ENCODE measurements at places on chromosomes 5 and 9. TPM values are rescaled to one million over a fixed set of nuclear protein-coding genes. Genes with fewer than 3 reads are reported as not detected.

DNA sequence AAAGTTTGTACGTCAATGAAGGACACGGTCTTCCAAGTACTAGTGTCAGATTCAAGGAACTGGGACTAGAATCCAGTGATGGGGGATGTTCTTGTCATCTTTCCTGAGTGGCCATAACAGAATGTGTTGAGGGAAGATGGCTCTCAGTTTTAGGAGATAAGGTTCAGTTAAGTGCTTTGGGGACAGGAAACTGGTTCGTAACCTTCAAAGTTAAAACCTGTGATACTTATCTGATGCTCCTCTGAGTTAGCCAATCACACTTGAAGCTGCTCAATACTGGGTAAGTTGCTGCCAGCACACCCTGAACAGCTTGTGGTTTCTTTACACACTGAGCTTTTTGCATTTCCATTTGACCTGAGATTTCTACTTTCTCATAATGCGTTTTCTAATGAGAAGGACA is 64.4 kb downstream of the PIK3R1 start:
- no peak for DNase-seq

DNA sequence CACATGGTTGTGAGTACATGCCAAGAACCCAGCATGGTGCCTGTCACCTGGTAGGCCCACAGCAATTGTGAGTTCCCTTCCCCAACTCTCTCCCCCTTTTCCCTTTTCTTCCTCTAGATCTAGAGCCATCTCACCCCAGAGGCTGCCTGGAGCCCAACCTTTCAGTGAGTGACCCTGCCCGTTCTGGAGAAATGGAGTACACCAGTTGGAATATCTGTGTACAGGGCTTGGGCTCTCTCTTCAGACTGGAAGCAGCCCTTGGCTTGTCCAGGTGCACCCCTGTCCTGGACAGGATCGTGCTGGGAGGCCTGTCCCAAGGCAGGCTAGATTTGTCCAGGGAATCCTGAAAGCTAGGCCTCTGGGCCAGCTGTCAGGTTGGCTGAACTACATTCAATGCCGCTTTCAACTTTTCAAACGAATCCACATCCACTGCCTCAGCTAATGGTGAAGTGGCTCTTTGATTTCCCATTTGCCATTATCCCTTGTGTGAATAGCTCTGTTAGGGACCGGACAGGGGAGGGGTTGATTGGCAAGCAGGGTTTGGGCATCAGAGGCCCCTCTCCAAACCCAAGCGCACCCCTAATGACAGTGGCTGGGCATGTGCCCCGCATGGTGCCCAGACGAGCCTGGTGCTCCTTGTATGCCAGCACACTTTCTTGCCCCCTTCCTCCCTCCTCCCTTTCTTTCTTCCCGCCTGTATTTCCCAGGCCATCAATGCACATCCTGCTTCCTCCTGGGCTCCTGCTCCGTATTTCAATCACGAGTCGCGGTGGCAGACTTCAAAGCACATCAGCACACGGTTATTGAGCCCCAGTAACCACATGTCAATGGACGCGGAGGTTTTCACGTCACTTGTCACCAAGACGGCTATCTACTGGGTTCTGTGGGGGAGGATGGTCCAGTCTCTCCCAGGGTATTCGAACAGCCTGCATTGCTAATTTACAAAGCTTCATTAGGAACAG is 211.2 kb downstream of the DAB2IP start:
- DNase-seq: no peak

DNA sequence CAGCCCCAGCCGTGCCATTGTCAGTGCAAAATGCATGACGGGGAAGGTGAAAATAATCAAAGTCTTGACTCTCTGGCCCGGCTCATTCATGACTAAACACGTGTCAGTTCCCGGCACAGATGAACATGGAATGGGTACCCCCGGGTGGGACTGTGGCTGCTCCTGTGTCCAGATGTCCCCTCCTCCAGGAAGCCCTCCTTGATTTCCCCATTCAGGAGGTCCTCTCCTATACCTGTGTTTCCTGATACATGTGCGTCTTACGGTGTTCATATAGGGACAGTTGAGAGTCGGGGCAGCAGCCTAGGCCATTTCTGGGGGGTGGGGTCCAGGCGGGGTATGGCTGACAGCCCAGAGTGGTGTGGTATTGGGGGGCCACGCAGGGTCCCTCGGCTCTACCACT is 19.5 kb downstream of the RXRA start:
- no peak for DNase-seq

DNA sequence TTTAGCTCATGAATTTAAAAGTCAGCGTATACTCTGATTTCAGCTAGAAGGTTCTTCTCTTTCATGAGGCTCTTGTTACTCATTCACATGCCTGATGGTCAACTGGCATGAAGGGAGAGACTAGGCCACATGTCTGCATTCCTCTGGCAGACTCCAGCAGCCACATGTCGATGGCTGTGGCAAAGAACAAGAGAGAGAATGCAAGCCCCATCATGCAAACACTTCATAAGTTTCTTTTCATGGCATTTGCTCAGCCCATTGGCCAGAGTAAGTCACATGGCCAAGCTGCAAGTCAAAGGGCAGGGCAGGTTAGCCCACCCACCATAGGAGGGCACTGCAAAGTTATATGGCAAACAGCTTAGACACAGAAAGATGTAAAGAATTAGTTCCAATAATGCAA is 5.4 kb downstream of the KCNV2 start:
- DNase-seq: no peak

Gene CORO2A
- 23.9 TPM for total RNA-seq

Gene SH3GLB2
- total RNA-seq: 143 TPM

Data from glutamatergic neuron (in vitro differentiated cells).